Inflammatory macrophage treated with lipopolysaccharide for 1 hour (primary cell): ENCODE measurements at places on chromosomes 3 and 15.

DNA sequence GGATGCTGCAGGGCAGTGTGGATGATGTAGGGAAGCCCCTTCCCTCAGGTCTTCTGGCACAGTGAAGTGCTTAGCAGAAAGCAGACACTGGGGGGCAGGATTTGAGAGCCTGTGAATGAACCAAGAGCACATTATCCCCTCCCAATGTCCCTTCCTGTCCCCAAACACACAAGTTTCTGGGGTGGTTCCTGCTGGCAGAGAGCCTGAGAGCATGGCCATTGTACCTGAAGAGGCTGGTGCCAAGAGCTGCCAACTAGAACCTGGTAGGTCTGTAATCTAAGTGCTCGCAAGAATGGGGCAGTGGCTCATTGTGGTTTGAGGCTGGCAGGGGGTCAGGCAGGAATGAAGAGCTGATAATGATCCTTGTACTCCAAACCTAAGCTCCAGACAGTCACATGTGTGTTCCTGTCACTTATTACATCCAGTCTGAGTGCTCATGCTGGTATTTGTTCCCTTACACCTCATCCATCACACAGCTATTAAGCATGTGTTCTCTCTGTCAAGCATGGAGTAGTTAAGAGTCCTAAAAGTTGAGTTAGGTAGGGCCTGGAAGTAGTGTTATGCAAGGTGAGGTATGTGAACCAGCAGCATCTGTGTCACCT, 6.7 kb upstream of the CCR1 start:
- no peak for DNase-seq

DNA sequence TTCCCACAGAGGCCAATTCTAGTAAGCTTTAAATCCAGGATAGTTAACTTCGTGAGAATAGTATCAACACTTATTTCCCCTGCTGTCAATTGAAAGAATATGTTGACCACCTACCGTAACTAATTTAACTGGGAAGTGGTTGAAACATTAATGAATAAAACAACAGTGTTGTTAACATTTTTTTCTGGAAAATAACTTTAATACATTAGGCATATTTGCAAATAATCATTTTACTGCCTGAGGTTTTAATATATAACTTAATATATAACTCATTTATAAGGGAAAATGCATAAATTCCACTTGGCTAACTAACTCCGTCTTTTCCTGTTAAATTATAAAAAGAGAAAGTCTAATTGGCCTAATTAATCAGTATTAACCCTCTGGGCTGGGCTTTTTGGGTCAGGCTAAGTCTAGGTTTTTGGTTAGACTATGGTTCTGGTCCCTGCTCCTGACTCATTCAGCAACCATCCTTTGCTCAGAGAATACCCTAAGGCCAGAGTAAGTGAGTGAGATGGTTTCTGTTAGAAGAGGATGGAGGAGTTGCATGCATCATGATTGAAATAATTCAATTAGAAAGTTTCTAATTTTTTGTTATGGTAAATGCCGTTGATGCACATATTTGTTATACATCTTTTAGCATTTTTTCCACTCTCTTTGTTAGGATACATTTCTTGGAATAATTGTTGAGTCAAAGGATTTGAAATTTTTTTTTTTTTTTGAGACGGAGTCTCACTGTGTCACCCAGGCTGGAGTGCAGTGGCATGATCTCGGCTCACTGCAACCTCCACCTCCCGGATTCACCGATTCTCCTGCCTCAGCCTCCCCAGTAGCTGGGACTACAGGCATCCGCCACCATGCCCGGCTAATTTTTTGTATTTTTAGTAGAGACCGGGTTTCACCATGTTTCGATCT, 10.8 kb upstream of the SKIL start:
- DNase-seq: no peak

- DNase-seq: no peak
Observed at GRCh38 chr3:141181819-141182218, 49.8 kb upstream of the PXYLP1 start.

DNA sequence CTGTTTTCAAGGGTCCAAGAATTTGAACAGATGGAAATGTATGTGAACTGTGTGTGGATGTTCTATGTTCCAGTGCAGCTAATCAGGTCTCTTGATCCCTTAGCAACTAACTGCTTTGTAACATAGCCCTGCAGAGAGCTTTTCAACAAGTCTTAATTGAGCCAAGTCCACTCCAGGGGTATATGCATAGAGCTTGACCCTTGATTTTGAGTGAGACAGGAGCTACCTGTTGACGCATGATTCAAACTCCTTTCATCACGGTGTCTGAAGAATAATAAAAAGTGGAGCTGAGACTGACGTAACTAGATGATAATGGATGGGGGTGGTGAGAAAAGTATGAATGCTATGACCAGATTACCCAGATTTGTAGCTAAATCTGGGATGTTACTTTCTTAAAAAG, 93.3 kb upstream of the CCDC54 start:
- DNase-seq: no peak

DNA sequence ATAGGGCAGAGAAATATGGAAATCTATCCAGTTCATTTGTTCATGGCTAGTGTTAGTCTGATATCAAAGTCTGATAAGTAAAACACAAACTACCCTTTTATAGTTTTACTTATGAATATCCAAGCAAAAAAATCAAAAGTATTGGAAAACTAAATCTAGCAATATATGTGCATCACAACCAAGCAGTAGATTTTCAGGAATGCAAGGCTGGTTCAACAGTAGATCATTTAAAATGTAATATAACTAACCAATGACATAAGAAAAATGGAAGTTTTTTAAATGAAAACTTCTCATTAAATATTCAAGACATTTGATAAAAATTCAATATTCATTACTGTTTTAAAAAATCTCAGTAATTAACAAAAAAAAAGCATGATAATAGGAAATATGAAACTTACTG, 12.8 kb upstream of the AQP9 start:
- no peak for DNase-seq

GRCh38 chr15:85488997-85489396, 108.6 kb downstream of the AKAP13 start:
- no peak for DNase-seq

GRCh38 chr15:80816049-80816653, 37.0 kb downstream of the CEMIP start:
- DNase-seq: no peak

DNA sequence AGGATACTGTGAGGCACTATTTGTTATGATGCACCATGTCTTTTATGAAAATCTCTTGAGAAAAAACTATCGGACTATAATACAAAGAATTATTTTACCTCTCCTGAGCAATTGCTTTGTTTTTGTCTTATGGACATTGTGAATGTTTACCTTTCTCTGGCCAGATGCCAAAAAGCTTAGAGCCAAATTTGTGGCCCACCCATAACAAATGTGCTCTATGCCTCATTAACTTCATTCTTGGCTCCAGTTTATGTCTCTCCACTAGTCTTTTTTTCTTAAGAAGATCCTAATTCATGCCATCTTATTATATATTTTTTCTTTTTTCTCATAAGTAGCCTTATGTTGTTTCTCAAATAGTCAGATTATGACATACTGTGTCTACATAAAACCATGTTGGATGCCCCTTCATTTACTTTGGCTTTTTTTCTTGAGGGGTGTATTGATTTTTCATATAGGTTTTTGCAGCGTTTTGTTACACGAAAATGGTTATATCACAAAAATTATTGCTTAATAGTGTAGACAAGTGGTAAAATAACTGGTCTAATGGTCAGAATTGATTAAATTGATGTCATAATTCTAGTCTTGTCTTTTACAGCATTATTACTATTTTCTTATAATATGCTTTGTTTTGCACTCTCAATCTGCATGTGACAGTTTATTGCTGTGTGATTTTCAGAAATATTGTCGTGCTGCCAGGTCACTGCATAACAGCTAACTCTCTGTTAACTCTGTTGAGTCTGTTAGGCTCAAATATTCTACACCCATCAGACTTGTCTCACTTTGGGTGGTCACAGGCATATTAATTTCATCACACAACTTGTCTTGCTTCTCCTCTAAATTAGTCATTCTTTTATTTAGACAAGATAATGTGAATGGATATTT, 18.2 kb downstream of the SENP8 start:
- no peak for DNase-seq
